ENCODE measurements at places on chromosomes 6 and 20.

- DNase-seq: no peak
Observed at GRCh38 chr6:169022079-169022478, 231.6 kb downstream of the THBS2 start.

DNA sequence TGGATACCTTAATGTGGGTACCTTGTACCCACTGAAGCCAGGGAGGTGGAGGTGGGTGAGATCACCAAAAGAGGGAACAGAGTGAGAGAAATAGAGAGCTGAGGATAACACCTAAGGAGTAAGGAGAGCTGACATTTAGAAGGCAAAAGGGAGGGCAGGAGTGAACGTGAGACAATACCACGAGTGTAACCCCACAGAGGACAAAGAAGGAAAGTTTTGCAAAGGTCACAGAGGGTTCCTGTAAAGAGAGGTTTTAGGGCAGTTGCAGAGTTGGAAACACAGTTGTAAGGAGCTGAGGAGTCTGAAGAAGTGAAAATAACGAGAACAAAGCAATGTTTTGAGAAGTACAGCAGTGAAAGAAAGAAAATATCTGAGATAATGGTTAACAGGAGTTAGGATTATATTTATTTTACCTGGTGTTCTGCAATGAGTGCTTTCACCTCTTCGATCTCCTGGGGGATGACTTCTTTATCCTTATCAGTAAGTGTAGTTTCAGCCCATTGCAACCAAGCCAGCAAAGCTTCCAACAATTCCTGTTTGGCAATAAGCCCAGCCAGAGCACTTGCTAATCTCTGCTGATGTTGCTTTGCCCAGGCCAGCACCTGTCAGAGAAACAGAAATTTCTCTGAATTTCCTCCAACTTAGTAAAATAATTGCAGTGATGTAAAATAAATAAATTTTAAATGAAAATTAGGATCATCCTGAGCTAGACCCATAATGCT lies 166.8 kb downstream of the DST start:
- no peak for DNase-seq

GRCh38 chr20:9204979-9205378 lies 136.1 kb downstream of the PLCB4 start:
- DNase-seq: no peak

DNA sequence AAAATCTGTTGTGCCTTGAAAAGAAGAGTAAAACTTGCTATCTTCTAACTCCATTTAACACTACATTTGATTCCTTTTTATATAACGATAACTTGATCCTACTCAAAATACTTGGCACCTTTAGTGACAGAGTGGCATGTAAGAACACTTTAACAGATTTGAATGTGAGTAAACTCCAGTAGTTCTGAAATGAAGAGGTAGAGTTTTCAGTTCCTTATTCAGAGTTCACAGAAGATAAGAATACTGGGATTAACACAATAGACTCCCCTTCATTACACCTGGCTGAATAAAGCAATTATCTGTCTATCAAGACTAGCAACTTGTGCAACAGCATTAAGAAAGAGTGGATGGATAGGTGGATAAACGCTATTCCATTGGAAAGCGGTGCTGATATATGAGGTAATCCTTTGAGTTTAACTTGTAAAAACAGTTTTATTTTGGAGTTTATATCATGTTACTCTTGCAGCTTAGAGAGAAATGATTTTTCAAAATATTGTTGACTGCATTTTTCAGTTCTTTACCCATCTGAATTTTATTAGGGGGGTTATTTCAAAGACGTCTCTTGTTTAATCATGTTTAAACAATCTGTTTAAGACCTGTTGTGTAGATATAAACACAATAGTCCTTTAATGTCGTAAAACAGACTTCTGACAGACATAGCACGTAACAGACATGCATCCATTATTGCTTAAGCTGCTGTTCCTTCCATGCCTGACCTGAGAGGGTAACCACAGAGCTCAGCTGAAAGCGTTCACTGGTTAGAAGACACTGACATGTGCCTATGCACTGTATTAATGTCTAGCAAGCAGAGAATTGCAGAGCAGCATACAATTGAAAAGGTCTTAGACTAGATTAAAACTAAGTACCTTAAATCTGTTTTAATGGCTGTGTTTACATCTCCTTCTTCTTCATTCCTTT lies 102.4 kb upstream of the SUPT3H start:
- DNase-seq: no peak

- no peak for DNase-seq
Observed at GRCh38 chr20:63264519-63264918, 8.1 kb upstream of the ARFGAP1 start.

DNA sequence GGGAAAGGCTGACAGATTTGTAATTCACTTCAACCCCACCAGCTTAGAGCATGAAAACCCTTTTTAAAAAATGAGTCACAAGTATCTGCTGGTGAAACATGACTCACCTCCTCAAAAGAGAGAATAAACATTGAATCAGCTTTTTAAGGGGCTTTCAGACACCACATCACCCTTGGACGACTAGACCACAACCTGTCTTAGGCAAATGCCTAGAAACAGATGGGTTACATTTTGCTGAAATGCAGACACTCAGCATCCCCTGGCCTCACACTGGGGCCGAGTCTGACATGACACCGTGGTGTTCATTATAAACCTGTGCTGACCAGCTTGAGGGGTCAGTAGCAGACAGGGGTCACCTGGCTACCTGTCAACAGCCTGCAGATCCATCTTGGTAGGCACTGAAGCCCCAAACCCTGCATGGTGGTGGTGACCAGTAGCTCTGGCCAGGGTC lies 175.3 kb upstream of the CST7 start:
- no peak for DNase-seq

DNA sequence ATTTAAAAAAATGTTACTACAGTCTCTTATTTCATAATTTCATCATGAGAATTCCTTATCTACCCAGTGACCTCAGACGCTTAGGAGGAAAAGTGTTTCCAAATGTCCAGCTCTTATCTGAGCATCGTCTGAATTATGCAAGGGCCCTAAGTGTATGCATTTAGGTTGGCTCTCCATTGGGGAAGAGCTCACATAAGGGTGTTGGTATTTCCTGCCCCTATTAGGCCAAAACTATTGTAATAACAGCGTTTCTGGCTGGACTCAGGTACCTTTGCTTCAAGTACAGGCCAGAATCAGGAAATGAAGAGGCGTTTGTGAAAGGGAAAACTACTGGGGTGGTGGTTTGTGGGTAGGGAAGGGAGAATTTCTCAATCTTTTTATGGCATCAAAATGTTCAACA lies 40.4 kb upstream of the SGK1 start:
- no peak for DNase-seq

GRCh38 chr6:43990275-43990626 lies 137.0 kb downstream of the MRPL14 start:
- no peak for DNase-seq

DNA sequence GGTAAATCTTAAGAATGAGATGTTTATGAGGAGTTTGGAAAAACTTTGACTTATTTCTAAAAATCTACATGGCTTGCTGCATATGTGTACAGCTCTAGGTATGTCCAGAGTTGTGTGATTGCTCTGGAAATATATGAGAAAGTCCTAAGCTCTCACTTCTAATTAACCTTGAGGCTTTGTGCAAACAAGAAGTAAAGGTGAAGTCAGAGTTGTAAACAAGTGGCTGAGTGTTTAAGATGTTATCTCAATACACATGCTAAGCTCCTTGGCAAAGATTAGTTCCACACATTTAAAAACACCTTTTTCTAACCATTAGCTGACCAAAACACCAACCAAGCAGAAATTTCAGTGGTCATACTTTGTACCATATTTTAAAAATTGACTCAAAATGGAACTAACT lies 684.2 kb downstream of the HTR1B start:
- DNase-seq: no peak

- DNase-seq: no peak
Observed at GRCh38 chr20:2385026-2385425, 4.3 kb downstream of the TGM6 start.

- DNase-seq: peak; percentile 85
Observed at GRCh38 chr6:95087394-95088097, 489.8 kb upstream of the MANEA start.

- DNase-seq: no peak
Observed at GRCh38 chr6:119960456-119960855, 610.9 kb upstream of the MAN1A1 start.

GRCh38 chr6:122651604-122652003 lies 41.4 kb downstream of the PKIB start:
- DNase-seq: no peak

GRCh38 chr6:38479331-38479730 lies 160.4 kb downstream of the BTBD9 start:
- DNase-seq: no peak

DNA sequence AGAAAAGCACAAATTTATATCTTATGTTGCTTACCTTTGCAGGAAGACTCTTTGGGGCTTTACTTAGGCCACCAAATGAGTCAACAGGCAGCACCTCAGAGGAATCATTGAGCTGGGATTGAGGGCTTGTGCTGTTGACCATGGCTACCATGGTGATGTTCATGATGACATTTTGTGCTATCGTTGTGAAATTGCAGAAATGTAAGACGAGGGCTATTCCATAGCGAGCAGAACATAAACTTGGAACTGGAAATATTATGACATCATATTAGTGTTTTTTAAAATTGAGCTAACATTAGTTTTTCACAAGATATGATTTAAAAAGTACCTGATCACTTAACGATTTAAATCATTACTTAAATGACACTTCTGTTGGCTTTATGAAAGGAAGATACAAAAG lies 11.8 kb downstream of the SLC17A3 start:
- no peak for DNase-seq

DNA sequence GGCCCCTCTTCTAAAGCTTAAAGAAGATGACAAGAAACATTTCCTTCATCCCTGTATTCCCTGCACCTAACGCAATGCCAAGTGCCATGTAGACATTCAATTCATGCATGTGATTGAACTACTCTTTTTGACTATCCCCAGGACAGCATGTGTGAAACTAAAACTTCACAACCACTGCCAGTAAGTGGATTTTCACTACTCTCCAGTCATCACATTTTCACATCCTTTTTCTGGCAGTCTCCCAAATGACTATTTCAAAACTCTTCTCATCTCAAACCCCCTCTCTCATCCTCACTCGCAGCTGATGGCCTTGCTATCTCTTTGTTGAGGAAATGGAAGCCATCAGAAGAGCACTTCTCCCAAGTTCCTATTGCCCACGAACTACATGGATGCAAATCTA lies 122.6 kb downstream of the OPRM1 start:
- DNase-seq: no peak

DNA sequence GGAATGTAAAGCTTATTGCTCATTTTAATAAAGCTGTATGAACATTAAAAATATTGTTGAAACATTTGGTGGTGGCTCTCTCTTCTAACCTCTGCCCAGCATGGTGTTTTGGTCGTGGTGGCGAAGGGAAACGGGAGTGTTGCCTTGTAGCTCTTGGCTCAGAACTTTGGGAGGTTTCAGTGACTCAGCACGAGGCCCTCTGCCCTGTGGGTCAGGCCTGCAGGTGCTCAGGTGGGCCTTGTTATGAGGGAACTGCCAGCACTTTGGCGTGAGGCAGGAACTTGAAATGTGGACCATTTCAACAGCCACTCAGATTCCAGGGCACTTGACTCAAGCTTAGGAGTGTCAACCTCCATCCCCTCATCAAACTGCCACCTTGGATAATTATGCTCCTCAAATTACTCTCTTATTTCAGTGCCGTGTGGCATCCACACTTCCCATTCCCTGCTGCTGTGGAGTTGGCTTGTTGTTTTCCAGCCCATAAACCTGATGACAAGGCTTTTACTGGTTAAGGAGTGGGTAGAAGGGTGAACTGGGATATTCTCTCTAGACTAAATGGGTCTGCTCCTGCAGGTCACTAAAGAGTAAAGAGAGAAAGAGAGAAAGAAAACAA lies 36.3 kb downstream of the PRDM1 start:
- DNase-seq: no peak

DNA sequence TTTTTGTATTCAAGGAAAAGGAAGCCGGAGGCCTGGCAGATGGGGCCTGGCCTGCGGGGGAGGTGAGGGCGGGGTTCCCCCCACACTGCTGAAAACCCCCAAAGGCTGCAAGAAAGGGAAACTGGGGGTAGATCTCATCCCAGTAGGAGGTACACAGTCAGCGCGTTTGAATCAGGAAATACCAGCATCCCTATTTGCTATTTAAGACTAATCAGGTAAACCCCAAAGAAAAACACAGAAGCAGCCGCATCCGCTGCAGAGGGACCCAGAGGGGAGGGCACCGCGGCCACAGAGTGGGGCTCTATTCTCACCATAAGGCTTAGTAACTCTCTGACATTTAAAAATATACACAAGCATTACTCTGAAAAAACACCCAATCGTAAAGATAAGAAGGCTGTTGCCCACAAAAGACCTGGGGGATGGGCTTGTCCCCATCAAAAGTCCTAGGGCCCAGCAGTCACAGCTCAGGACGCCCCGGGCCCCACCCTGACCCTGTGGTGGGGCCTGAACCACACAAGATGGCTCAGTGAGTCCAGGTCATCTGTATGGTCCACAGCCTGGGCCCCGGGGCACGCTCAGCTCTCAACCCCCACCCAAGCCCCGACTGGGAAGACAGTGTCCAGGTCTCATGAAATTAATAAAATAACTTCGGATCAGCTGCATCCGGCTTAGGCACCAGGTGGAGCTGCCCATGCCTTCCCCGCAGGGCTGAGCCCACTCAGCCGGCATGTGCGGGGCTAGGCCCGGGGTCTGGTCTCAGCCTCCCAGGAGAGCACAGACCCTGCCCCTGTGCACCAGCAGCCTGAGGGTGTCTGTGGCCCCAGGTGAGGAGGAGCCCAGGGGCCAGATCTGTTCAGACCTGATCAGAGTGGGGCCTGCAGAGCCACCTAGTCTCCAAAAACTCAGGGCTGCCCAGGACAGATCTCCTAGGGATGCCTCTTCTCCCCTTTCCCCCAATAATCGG lies 31.0 kb downstream of the KCNQ2 start:
- DNase-seq: no peak

- no peak for DNase-seq
Observed at GRCh38 chr6:51266604-51267003, 447.9 kb downstream of the TFAP2B start.

DNA sequence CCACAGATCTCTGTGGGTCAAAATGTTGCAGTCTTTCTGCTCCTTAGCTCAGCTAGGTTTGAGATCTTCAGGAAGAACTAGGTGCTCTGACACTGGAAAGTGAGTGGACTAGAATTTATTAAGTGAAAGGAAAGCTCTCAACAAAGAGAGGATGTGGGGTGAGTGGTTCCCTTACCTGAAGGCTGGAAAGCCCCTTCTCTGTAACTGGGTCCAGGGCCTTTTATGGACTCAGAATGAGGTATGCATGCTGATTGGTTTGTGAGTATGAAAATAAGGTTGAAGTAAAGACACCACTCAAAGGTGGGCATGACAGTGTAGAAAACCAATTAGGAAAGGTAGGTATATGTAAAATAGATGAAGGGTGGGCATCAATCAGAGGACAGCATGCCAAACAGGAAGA lies 485.5 kb downstream of the CD109 start:
- no peak for DNase-seq

GRCh38 chr6:21151530-21151929 lies 442.0 kb upstream of the SOX4 start:
- DNase-seq: no peak

- peak; percentile 23 for DNase-seq
Observed at GRCh38 chr6:13523826-13524622, 36.6 kb upstream of the GFOD1 start.

- no peak for DNase-seq
Observed at GRCh38 chr6:155832596-155832995, 377.0 kb upstream of the NOX3 start.

All from NCI-H2171 (cell line).